AG04450 (cell line): ENCODE measurements at places on chromosomes 5 and 9. TPM values are rescaled to one million over a fixed set of nuclear protein-coding genes. Genes with fewer than 3 reads are reported as not detected.

DNA sequence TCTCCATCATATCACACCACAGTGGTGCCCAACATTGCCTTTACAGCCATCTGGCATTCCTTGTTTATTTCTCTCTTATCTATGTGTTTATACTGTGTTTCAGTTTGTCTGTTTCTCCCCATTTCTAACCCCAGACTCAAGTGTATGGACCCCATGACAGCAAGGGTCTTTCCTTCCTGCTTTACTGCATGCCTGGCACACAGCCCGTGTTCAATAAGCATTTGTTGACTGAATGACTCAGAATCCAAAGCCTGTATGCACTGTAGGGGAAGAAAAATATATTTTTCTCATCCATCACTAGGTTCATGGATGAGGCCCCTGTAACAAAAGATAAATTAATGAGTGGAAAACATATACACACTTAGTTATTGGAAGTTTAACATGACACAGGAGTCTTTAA is 190.8 kb upstream of the SEMA6A start:
- no peak for DNase-seq

The POU5F2 gene
- polyA plus RNA-seq: 0.04 and 0.09 TPM in 2 replicates

DNA sequence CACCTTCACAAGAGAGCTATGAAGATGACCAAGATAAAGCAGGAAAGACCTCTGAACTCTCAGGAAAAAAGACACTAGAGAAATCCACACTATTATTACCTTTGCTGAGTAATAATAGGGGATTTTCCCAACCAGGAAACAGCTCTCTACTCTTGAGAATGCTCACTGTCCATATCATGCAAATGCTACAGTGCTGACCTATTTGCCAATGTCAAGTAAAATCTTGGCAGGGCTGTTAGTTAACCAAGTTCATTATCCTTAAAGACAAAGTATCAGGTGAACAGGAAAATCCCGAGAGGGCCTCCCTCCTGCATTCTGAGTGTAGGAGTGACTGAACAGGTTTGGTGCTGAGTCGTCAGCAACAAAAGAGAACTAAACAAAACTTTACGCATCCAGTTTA is 306.6 kb downstream of the ACTL7B start:
- no peak for DNase-seq

DNA sequence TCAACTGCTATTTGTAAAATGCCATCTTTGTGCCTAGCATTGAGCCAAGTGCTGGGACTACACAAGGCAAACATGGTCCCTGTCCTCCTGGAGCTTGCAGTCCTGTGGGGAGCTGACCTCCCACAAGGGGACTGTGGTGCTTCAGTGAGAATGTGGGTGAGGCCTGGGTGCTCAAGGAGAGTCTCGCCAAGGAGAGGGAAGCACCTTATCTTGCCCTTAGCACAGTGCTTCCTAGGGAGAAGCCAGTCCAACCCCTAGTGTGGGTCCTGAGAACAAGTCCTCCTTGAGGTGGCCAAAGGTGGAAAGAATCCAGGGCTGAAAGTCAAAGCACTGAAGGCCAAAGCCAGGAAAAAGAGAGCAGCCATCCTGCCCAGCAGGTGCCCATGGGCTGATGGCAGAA is 31.1 kb upstream of the MVB12B start:
- DNase-seq: no peak

DNA sequence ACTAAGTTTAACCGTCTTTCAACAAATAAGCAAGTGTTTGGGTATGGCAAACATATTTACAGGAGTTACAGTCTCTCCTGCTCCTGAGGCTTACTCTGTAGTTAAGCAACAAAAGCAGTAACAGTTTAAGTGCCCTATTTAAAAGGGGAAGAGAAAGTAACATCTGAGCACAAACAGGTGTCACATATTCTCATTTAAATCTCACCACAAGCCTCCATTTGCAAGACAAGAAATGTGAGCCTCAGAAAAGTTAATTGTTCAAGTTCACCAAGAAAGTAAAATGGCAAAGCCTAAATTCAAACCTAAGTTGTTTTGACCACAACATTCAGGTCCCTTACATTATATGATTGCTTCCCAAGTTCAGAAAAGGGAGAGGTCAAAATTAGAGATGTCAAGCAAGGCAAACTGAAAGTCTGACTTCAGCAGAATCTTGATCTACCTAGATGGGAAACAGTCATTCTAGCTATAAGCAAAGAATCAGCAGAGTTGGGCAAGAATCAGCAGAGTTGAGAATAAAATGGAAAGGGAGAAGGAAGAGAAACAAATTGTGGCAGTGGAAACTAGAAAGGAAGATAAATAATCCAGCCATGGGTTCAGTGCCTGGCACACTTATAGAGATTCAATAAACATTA is 93.4 kb downstream of the STRBP start:
- DNase-seq: no peak

The GDNF gene
- 2.2 and 2.8 TPM in 2 replicates for polyA plus RNA-seq

The SPATA31C1 gene
- not detected in 2 replicates for polyA plus RNA-seq

The LCN1 gene
- polyA plus RNA-seq: not detected in 2 replicates

The OR13C2 gene
- polyA plus RNA-seq: not detected in 2 replicates

DNA sequence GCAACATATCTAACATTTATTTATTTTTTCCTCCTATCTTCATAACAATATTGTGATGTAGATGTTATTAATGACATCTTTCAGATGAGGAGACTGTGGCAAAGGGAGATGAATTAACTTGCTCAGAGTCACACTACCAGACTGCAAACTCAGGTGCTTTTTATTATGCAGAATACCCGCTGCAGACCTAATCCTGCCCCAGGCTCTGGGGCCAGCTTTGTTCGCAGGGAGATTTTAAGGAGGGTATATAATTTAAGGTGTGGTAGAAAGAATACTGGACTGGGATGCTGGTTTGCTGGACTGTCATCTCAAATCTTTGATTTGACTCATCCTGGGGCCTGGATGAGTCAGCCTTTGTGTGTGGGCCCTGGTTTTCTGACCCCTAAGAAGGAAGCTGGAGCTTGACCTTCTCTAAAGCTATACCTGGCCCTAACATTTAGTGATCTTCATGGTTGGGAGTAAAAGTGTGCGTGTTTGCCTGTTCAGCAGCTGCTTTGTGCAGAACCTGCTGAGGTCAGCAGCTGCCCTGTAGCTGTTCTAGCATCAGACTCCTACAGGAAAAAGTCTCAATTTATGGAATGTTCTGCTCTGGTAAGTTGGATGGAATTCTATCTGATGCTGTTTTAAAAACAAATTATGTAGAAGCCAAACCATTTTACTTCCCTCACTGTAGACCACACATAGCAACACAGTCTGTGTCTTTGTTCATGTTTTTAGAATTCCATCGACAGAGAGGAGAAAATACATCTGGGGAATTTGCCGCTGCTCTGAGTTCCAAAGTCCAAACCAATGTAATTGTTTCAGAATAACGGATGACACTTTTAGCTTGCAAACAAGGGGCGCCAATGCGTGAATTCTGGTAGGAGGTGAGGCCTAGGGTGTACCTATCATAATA is 4.5 kb downstream of the SLC36A1 start:
- peak; percentile 24 for DNase-seq
